ENCODE measurements at places on chromosomes 12 and 14.
A peak's percentile ranks its signal among the peaks of the same experiment; 100 is the strongest.

DNA sequence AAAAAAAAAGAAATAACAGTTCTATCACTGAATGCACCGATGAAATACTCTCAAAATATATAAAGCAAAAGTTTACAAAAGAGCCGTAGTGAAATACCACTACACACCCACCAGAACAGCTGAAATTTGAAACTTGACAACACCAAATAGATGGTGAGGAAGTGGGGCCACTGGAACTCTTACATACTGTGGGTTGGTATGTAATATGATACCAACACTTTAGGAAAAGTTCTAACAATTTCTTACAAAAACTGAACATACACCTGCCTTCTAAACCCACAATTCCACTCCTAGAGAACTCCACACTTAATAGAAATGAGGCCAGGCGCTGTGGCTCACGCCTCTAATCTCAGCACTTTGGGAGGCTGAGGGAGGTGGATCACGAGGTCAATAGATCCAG lies 14.1 kb downstream of the EIF5 start:
- DNase-seq, result no peak

DNA sequence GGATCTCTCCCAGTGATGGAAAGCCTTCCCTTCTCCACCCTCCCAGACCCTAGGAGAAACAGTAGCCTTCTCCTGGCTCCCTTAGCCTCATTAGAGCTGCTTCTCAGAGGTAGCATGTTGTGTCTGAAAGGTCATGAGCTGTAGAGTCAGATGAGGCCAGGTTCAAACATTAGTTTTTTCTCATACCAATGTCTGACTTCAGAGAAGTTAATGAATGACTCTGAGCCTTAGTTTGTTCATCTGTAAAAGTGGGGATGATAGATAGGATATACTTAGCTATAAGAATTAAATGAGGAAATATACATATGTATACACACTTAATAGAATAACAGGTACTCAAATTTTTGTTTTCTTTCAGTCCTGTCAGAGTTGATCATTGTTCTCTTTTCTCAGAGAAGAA lies 523 bp downstream of the SLC6A13 start:
- no peak for DNase-seq

- DNase-seq, result no peak
Observed at GRCh38 chr14:55146425-55146824, 17.4 kb downstream of the LGALS3 start.

GRCh38 chr14:32733015-32733414 lies 205.7 kb upstream of the NPAS3 start:
- DNase-seq, result no peak

DNA sequence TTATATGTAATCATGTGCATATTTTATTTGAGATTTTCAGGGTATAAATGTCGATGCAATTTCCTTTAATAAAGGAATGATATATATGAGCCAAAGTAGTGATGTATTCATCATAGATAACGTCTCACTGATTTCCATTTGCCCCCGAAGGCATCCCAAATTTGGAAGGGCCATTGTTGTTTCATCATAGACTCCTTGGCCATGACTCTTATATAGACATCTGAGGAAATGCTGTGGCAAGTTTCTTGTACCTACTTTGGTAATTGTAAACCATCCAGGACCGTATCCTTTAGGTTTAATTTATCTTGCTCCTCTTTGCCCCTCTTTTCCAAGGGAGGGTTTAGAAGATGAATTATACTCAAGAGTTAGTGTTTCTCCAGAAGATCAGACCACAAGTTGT lies 84.7 kb downstream of the SAMD4A start:
- DNase-seq, result no peak

- DNase-seq, result peak; percentile 77
Observed at GRCh38 chr14:54329082-54329695, 67.6 kb upstream of the CDKN3 start.

DNA sequence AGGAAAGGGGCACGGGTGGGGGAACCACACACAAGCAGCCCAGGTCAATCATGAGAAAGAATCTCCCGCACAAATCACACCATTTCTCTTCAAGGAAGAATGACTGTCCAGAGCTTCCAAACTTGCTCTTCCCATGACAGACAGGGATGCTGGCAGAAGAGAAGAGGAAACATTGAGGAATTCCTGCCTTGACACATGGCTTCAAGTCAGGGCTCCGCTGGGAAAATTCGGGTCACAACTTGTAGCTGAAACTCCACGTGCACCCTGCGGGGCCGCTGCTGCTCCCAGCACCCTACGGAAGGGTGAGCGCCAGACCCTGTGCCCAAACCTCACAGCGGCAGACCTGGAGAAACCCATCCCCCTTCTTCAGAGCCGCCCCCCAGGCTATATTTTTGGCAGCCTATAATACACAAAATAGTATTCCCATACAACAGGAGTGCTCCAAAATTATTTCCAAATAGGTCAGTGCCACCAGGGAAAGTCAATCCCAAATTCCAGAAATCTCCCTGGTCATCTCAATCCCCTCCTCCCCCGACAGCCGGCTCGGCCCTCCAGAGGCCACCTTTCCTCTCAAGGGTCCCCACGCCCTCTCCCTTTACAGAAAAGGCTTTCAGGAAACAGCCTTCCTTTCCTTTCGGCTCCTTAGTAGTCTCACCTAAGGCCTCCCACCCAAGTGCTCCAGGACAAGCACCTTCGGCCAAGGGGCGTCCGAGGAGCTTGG lies 1.3 kb downstream of the TMEM132D start:
- DNase-seq, result no peak

GRCh38 chr12:71190822-71191221 lies 33.0 kb upstream of the TSPAN8 start:
- no peak for DNase-seq

DNA sequence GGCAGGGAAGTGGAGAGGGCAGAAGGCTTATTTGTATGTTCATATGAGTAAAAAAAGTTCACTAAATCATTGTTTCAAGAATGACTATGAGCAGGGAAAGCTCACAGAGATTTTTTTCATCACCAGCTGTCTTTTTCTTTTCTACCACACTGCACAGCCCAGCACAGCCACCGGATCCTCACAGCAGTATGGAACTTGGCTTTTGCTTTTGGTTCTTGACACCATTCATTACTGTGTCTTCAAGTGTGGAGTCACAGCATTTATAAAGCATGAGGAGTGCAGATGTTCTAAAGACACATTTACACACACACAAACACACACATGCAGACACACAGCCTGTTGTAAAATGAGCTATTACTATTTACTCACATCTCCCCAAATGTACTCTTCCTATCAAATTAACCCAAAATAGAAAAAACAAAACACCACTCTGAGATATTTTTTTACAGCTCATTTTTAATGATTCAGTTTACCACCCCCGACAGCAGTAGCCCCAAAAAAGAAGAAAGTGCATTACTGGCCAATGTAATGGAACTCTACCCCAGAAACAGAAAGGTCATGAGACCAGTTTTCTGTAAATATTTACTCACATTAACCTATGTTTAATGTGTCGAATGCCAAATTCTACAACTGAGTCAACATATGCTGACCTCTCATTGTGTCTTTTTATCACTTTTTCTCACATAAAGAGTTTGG lies 60.5 kb downstream of the BTG1 start:
- DNase-seq, result no peak

- no peak for DNase-seq
Observed at GRCh38 chr12:52606096-52606495, 4.8 kb upstream of the KRT72 start.

DNA sequence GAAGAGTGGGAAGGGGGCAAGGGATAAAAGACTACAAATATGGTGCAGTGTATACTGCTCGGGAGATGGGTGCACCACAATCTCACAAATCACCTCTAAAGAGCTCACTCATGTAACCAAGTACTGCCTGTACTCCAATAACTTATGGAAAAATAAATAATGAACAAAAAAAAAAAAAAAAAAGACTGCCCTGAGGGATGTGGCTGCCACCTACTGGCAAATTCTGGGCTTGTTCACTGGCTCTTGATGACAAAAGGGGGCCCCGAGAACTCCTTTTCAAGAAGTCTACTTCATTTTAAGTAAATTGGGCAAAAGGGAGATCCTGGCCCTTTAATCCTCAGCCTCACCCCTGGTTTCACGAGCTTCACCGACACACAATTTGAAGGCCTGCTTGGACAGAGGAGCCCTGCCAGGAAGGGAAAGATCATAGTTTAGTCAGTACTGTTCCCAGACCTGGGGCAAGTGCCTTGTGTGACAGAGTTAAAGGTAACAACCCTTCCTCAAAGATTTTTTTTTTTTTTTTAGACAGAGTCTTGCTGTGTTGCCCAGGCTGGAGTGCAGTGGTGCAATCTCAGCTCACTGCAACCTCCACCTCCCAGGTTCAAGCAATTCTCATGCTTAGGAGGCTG lies 26.1 kb upstream of the STAC3 start:
- peak; percentile 43 for DNase-seq

DNA sequence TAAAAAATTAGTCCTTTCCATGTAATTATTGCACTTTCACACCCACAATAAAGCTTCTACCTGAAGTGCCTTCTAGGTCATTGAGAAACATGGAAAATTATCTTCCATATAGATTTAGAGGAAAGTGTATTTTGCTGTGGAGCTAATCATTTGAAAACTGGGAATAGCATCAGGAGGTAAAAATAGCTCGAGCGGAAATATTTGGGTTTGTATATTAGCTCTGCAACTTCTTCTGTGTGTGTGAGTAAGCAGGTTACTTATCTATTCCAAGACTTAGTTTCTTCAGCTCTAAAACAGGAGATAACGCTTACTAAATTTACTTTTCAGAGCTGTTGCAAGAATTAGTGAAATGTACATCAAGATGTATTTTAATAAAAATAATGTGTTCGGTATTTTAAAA lies 95.0 kb upstream of the MON2 start:
- no peak for DNase-seq

GRCh38 chr12:102542816-102543440 lies 62.6 kb upstream of the IGF1 start:
- DNase-seq, result no peak

DNA sequence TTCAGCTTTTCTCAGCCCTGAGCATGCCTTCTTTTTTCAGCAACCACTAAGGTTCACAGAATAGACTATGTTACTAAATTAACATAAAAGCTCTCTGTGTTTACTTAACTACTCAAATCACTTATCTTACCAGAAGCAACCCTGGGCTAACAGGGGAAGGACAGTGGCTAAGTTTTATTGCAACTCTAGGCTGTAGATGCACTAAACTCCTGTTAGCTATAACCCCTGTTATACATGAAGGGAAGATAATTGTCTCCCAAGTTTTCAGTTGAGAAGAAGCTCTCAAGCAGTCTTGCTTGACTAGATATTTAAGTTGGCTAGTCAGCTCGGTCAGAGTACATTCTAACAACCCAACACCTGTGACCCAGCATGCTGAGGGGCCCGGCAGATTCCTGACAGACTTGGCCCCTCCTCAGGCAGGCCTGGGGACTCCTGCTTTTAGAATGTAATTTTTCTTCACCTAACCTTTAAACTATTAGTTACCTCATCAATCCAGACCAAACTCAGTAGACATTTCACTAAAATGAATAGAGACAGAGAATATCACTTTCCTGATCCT lies 464.5 kb downstream of the EGLN3 start:
- DNase-seq, result no peak

DNA sequence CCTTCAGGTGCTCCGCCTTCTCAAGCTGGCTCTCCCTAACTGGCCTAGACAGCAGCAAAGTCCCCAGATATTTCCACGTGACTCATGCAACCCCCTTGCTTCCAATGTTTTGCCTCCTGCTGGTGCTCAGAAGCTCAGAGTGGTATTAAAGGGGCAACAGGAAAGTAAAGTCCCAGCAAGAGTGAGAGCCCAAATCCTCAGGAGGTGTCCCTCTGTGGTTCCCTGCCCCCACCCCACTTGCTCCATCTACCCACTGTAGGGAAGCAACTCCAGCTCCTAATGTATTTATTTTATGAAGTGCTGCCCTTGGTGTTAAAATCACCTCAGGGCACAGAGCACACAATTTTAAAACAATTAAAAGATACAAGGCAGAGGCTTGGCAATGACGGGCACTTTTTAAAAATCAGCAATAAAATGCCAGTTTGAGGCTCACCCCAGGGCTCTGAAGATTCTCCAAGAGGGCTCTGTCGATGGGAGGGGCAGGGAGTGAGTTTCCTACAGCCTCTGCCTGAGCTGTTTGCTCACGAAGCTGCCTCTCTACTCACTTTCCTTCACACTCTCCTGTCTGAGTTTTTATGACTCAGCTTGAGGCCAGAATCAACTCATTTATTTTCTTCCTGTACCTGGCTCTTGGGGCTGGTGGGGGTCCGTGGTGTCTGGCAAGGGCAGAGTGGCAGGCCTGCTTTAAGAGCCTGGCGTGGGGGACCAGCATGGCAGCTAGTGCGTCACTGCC lies 81.9 kb upstream of the MAX start:
- DNase-seq, result no peak

- no peak for DNase-seq
Observed at GRCh38 chr12:46787496-46788055, 38.2 kb downstream of the SLC38A4 start.

DNA sequence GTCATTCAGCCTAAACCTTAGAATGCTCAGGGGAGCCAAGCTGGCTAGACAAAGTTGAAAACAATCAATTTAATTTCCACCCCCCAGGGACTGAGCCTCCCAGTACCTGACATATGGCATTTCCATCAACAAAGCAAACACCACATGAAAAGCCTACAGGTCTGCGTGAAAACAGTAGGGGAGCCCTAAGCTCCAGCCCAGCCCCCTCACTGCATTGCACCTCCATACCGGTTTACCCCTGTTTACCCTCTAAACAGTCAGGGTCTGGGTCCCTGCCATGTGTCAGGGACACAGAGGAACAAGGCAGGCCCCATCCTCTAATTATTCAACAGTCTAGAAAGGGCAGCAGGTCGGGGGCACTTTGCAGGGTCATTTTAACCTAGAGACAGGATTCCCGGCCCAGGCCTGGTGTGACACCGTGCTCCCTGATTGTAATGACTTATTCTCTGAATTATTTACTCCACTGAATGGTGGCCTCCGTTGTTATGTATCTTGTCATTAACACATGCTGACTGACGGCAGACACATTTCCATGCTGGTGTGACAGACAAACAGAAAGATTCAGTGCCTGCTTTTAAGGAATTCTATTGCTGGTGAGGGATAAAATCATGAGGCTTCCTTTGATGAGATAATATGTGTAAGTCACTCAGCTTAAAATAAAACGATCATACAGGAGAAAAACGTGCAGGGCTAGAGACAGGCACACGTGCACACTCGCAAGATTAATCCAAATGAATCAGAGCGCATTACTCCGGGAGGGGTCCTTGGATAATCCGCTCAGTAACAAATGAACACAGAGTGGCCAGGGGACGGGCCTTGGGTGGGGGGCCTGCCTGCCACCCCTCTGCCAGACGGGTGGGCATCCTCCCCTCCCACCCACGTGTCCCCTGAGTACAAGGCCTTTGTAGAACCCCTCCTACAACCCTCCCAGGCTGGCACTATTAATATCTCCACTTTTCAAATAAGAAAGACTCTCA lies 23.2 kb downstream of the CCDC88C start:
- DNase-seq, result no peak

GRCh38 chr14:81434230-81434629 lies 34.1 kb upstream of the STON2 start:
- no peak for DNase-seq

DNA sequence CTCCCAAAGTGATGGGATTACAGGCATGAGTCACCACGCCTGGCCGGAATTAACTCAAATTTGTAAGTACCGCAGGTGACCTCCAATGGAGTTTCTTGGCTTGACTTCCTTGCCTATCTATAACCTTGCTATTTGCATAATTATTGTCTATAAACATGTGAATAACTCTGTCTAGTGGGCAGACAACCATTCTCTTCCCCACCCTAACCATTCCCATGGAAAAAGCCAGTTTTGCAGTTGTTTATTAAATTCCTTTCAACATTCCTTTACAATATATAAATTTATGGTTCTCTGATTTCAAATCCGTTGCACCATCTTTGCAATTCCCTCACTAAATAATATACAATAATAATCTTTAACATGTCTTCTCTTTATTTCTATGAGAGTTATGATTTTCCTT lies 61.0 kb upstream of the ZDHHC17 start:
- DNase-seq, result no peak

GRCh38 chr12:68611094-68611805 lies 551 bp downstream of the RAP1B start:
- DNase-seq, result peak; percentile 48

Measured in HEK293T (cell line).